Left colon (tissue), 2 donors: ENCODE measurements at places on chromosomes 11 and 22.

DNA sequence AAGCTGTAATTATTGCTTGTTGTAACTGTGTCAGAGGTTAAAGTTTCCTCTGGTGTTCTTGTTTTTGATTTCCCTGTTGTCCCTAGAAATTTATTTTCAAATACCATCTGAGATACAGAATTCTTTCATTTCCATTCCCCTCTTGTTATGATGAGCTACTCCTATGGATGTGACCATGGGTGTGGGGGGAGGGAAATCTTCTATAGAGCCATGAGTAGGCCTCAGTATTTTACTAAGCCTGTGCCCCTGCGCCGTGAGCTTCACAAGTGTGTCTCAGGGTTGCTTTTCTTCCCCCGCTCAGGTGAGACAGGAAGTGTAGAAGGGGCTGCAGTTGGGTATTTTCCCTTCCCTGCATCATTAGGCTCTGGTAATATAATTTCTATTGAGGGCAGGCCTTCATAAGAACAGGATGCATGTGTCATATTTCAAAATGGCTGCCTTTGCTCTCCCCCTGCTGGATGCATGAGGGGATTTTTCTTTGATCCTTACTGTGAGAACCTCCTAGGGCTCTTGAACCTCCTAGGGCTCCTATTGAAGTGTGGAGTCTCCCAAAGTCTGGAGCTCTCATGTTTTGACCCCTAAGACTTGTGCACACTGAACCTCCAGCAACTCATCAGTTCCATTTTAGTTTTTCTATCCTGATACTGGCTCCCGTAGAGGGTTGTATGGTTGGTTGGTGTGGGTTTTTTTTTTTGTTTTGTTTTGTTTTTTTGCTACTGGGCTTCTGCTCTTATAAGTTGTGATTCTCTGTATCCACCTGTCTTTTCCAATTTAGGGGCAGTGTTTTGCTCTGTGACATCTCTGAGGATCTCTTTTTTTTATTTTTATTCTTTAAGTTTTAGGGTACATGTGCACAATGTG lies 658.2 kb downstream of the NTM start:
- DNase-seq: peak; percentile 50

- no peak for DNase-seq
Observed at GRCh38 chr22:28381429-28382167, 298.0 kb downstream of the TTC28 start.

DNA sequence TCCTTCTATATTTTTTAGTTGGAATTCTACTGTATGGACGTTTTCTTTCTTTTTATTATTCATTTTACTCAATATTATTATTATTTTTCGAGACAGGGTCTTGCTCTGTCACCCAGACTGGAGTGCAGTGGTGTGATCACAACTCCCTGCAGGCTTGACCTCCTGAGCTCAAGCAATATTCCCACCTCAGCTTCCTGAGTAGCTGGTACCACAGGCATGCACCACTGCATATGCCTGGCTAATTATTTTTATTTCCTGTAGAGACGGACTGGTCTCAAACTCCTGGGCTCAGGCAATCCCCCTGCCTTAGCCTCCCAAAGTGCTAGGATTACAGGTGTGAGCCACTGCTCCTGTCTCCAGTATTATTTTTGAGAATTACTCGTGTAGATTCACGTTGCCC lies 34.0 kb upstream of the CCDC134 start:
- DNase-seq: no peak

DNA sequence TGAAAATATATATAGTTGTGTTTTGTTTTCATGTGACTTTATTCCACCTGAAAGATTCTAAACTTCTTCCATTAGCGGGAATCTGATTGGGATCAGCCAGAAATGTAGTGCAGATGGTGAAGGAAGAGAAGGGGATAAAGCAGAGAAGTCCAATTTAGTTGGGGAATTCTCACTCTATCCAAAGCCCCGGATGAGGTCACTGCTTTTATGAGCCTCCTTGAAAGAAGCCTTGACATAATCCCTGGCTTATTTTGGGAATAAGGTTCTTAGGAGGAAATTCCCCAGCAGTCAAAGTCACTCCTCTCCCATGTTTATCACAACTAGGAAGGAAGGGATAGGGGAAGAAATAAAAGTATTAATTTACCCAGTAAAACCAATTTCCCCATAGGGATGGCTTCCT lies 41.1 kb downstream of the OSBP start:
- DNase-seq: no peak

GRCh38 chr11:110894224-110894623 lies 182.0 kb upstream of the ARHGAP20 start:
- no peak for DNase-seq

GRCh38 chr11:78189174-78189724 lies 530 bp downstream of the USP35 start:
- no peak for DNase-seq

DNA sequence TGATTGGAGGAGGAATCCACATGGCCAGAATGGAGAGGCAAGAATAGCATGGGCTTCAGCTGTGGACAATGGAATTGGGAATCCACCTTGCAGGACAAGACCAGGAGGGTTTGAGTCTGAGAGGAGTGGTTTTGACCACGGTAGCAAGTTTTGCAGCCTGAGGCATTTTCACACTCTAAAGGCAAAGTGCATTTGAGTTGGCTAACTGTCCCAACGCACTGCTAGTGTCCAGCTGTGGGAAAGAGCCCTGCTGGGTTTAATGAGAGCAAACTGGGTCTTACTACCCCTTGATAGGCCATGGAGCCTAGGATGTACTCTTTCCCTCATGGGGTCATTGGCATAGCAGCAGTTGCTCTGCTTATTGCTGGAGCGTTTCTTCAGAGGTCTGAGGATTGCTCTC lies at the start of gene OR5B2:
TSS of gene OR5B2 (minus strand) at position 101 of the 400 bp plus-strand sequence. CDS start 4,860 bp downstream, outside the sequence.
- no peak for DNase-seq

DNA sequence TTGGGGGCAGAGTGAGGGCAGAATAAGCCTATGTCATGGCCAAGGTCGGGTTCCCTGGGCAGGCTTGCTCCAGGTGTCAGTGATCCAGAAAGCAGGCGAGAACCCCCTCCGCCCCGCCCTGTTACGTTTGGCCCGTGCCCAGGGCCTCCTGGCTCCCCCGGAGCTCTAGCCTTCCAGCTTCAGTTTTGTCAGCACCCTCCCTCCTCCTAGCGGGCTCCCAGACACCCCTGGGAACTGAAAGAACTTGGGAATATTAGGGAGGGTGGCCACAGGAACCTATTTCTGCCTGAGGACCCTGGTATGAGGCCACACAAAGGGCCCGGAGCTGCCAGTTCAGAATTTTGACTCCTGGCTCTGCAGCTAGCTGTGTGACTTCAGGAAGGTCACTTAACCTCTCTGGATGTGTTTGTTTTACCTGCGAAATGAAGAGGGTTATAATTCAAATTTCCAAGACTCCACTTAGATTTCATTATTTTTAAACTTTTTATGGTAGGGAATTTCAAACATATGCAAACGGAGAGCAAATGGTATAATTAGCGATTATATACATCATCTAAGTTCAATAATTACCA lies 1.2 kb downstream of the TUBA8 start:
- no peak for DNase-seq

- peak; percentile 42 for DNase-seq
Observed at GRCh38 chr22:31753005-31753633, 700 bp upstream of the DEPDC5 start.

DNA sequence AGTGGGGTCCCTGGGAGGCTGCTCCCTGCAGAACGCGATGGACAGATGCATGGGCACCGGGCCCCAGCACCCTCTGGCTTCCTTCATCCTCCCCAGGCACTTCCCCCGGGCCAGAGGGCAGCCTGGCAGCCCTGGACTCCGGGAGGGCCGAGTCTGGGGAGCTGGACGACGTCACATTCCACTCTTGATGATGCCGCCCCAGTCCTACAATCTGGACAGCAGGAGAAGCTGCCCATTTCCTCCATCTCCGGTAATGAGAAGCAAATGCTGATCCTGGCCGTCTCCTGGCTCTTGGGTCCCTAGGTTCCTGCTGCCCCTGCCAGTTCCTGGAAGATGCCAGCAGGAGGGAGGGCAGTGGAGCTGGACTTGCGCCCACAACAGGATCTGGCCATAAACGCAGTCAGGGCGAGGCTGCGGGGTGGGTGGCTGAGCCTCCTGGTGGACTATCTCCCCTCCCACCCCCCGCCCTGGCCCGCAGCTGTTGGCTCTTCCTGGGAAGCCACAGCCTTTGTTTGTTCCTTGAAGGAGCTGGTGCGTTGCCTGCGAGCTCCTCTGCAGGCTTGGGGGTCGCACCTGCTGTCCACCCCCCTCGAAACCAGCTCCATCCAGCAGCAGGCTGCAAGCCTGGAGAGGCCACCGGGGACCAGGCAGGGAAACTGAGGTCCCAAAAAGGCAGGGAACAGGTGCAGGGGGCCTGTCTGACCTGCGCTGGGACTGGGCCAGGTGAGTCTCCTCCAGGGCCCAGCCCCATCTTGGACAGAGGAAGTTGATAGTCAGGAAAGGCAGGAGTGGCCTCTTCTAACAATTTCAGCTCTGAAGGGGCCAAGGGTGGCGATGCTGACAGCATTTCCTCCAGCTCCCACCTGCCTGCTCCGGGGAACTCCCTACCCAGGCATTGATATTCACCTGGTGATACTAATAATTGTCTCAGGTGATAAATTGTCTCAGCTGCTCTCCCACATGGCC lies 17.9 kb upstream of the MUC6 start:
- peak; percentile 87 for DNase-seq

DNA sequence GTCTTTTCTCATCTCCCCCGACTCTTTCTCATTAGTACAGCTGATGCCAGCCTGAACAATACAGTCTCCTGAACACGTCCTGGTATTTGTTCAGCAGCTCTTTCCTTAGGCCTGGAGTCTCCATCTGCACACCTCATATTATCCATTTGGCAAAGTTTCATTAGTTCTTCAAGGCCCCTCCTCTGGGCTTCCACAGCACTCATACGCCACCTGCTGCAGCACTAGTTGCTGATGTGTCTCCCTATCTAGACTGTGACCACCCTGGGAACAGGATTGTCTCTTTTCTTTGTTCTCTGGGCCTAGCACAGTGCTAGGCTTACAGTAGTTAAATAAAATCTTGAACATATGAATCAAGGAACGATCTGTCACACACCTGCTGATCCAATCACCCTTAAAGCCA lies 17.2 kb downstream of the DCHS1 start:
- no peak for DNase-seq

- no peak for DNase-seq
Observed at GRCh38 chr22:47453049-47453448, 690.6 kb downstream of the TBC1D22A start.

DNA sequence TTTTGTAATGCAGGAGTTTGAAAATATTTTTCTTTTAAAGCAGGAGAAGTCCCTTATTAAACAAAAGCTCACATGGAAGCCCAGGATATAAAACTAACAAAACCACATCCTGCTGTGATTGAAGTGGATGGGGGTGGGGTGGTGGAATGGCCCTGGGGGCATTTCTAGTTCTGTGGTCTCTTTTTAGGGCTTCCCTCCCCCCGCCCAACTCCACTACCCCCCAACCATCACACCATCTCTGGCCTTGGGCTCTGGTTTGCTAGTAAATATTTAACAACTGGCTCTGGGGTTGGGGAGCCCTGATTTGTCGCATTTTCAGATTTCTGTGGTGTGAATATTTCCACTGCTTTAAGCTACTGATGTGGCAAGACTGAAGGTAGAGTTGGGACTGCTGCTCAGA lies 279.6 kb upstream of the PLET1 start:
- DNase-seq: no peak

DNA sequence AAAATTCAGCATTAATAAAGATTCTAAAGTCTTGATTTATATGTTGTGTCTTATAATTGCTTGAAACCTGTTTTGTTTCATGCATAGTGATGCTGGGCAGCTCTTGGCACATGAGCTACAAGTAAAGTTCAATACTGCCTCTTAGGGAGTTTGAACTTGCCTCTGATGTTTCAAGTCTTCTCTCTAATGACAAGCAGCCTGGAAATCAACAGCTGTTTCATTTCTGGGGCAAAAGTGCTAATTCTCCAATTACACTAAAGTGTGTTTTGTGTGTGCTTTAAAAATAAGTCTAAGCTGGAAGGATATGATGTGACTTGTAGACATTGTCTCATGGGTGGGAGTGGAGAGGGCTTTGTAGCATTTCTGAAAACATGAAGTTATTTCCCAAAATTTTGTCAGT lies 23.7 kb upstream of the SESN3 start:
- no peak for DNase-seq

DNA sequence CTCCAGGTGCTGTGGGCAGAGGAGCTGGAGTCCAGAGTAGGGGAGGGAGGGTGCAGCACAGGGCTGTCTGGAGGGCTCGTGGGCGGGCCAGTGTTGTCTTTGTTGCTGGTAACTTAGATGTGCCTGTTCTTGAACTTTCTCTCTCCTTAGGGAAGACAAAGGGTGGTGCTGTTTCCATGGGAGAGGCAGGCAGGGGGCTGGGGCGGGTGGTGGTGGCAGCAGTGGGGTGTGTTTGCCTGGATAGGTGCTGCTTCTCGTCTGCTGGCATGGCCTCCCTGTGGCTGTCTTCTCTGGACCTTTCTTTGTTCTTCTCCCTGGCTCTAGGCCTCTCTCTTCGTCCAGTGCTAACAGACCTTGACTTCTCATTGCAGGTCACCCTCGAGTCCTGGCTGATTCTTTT lies 8.5 kb downstream of the SIDT2 start:
- no peak for DNase-seq

DNA sequence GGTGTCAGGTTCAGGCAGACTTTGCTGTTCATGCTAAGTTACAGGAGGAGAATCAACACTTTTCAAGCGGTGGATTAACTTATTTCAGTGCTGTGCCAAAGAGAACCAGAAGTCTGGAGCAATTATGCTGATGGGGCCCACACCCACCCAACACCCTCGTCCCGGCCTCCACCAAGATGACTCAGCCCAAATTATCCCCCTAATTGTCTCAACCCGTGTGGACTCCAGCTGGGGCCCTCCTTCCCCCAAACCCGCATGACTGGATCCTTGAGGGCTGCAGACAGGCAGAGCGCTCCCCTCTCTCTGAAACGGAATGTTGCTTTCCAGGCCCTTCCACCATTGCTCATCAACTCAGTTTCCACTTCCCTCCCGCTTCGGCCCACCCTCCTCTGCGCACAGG lies 34.6 kb upstream of the MN1 start:
- peak; percentile 16 for DNase-seq

DNA sequence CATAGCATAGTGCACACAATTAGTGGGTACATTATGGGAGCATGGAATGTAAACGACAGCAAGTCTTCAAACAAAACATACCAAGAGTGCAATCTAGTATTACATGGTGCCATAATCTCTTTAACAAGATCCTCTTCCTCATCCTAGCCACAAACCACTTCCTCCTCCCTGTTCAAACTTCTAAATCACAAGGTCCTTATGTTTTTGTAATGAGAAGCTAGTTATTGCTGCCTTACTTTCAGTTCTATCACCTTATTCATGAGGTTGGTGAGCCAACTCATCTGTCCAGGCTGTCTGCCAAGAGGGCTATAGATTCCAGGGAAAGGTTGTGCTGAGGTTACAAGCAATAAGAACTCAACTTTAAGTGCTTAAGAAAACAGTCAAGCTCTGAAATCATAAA lies 195.4 kb upstream of the ARHGAP20 start:
- peak; percentile 72 for DNase-seq

DNA sequence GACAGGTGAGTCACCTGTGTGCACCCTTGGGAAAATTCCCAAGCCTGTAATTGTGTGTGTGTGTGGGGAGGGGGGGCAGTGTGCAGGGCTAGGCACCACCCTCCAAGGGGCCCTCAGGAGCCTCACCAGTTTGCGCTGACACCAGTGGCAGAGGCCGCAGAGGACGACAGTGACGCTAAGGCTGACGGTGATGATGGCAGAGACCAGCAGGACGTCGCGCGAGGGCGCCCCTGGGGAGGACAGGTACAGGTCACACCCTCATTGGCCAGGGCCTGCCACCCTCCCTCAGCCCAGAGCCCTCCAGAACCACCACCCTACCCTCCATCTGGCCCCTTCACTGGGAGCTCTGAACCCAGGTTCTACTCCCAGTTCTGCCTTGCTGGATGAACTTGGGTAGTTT lies 24.9 kb downstream of the SYT7 start:
- DNase-seq: no peak

GRCh38 chr11:83392556-83392955 lies 106.4 kb upstream of the CCDC90B start:
- no peak for DNase-seq

- no peak for DNase-seq
Observed at GRCh38 chr11:133606124-133606523, 73.8 kb upstream of the OPCML start.
